ENCODE measurements at places on chromosomes 6 and 20.
A peak's percentile ranks its signal among the peaks of the same experiment; 100 is the strongest.

DNA sequence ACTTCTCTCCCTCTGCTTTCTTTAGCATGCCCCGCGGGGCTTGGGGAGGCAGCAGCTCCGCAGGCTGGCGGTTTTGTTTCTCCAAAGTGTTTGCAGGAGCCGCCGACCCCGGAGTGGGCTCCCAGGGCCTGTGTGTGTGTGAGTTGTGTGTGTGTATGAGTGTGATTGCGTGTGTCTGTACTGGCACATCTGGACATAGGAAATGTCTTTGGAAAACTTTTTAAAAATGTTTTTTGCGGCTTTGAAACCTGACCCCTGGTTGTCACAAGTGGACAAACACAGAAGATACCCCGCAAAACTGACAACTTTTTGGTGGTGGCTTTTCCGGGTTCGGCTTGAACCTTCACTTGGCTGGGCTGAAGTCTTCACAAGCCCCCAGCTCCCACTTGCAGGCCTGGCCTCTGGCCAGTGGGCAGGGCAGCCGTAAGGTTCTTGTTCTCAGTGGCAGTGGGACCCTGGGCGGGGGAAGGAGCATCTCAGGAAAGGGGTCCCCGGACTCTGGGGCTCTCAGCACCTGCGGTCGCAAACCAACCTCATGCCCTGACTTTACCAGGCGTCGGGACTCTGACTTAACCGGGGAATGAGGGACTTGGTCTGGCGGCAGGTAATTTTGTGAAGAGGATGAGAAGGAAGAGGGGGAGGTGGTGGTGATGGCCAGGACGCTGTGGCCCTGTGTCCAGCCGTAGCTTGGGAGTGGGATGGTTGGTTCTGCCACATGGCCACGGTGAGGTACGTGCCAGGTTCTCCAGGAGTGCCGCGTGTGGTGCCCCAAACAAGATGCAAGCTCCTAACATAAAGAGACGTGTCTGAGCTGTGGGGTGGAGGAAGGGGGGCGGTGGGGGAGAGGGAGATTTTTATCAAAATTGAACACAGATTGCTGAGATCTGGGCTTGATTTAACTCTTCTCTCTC, 619 bp downstream of the DAAM2 start:
- no peak for DNase-seq

DNA sequence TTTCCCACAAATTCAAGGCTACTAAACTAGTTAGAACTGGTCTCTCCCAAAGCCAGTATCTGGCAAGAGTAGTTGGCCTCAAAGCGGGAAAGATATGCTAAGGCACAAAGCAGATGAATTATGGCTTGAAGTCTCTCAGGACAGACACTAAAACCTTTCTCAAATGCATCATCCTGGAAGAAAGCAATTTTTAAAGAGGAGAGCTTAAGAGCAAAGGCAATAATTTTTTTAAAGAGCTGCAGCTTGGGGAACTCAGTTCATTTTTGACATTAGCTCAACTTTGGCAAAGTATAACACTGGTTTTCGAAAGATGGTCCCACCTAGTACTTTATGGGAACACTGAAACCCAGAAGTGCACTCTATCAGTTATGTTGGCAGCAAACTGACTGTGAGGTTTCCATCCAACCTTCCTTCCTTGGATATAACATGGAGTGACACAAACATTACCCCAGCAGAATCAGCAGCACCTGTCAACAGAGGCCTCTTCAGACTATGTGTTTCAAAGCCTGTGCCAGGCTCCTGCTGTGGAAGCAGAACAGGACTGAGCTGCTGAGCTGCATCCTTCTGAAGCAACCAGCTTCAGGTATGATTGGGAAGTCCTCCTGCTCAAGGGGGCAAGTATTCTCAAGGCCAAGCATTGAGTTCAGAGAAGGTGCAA, 852.3 kb upstream of the HS3ST5 start:
- peak; percentile 33 for DNase-seq

- DNase-seq, result no peak
Measured at GRCh38 chr20:40565001-40565681, 123.9 kb downstream of the MAFB start.

- DNase-seq, result no peak
Measured at GRCh38 chr6:20479526-20479925, 54.7 kb upstream of the CDKAL1 start.

DNA sequence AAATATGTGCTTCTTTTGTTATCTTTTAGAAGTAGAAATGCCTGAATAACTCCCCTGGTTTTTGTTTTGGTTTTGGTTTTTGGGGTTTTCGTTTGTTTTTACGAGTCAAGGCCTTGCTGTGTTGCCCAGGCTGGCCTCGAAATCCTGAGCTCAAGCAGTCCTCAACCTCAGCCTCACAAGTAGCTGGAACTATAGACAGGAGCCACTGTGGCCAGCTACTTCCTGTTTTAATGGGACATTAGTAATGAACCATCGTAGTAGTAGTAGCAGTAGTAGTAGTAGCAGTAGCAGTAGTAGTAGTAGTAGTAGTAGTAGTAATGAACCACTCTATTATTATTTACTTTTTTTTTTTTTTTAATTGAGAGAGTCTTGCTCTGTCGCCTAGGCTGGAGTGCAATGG, 66.0 kb downstream of the UBR2 start:
- no peak for DNase-seq

- no peak for DNase-seq
Measured at GRCh38 chr6:25872814-25873213, 1.2 kb downstream of the SLC17A3 start.

DNA sequence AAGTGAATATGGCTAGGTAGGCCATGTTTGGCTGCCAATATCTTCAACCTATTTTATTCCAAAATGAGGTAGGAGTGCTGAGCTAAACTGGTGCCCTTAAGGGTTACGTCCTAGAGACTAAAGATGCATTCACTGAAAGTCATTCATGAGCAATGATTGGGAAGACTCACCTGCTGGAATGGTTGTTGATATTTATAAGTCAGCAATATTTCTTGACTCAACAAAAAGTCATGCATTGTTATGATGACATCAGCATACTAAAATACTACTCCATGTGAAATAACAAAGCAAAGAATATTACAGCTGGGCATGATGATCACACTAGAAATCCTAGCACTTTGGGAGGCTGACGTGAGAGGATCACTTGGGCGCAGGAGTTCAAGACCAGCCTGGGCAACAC, 17.6 kb upstream of the NUP153 start:
- DNase-seq, result no peak

GRCh38 chr6:162151021-162151665, 576.4 kb downstream of the PRKN start:
- DNase-seq, result no peak

- DNase-seq, result no peak
Measured at GRCh38 chr6:93323630-93324029, 95.7 kb downstream of the EPHA7 start.

GRCh38 chr20:57260934-57261333, 5.5 kb downstream of the BMP7 start:
- no peak for DNase-seq
